ENCODE measurements at places on chromosomes 2 and 18.

DNA sequence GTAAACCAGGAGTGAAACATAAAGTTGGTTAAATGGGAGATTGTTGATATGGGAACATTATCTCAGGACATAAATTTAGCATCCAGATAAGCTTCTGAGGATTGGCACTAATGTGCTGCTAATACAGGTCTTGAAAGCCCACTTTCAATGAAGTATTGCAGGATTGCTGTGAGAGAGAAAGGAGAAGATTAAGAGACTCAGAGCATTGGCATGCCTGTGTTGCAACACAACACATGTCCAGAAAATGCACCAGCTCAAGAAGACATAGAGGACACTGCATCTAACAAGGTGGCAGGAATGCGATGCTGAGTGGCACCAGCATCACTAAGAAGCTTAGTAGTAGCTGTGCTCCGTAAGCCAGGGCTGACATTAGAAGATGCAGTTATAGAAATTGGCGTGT is 728.9 kb downstream of the SUCLG1 start:
- peak; percentile 9 for DNase-seq

- no peak for DNase-seq
Observed at GRCh38 chr2:21642647-21643046, 518.9 kb downstream of the TDRD15 start.

- no peak for DNase-seq
Observed at GRCh38 chr2:147327613-147328012, 517.2 kb upstream of the ACVR2A start.

- DNase-seq = no peak
Observed at GRCh38 chr2:75764611-75765010, 53.9 kb upstream of the GCFC2 start.

GRCh38 chr18:57923611-57924010 is 120.4 kb upstream of the NEDD4L start:
- DNase-seq = no peak
